ENCODE measurements at places on chromosomes 16 and 17. TPM values are rescaled to one million over a fixed set of nuclear protein-coding genes. Genes with fewer than 3 reads are reported as not detected.

The KRTAP1-1 gene
- total RNA-seq: not detected

The AANAT gene
- not detected for total RNA-seq

The MEOX1 gene
- 11.0 TPM for total RNA-seq

GRCh38 chr16:88469615-88470395, 16.7 kb downstream of the ZFPM1 start:
- DNase-seq: no peak
- no peaks in the 10 kb centered on the region for H3K4me1 ChIP-seq
- no peak overlapping the region for H3K27ac ChIP-seq
- H3K4me3 ChIP-seq: no peak overlapping the region
- no peaks in the 10 kb centered on the region for H3K27me3 ChIP-seq

DNA sequence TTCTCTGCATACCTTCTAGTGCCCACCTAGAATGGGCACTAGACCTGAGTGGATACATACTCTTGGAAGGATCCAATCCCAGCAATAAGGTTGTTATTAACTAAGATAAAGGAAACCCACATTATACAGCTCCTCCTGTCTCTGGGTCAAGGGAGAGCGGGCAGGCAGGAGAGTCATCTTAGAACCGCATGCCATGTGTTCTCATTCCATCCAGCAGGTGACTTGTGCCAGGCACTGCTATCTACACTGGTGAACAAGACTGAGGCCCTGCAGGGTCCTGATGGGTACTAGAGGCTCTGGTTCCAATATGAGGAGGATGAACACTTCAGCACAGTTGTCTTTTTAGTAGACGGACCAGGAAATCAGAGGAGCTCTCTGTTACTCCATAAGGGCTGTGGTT, 5.9 kb upstream of the CD300H start:
- no peaks in the 10 kb centered on the region for H3K4me1 ChIP-seq
- H3K27me3 ChIP-seq: no peaks in the 10 kb centered on the region
- DNase-seq: no peak

- no peaks in the 10 kb centered on the region for H3K4me1 ChIP-seq
- DNase-seq: peak; percentile 30
- peak overlapping the region; percentile 75 for H3K4me3 ChIP-seq
- no peaks in the 10 kb centered on the region for H3K36me3 ChIP-seq
Measured at GRCh38 chr17:10197721-10198508, 491 bp downstream of the GAS7 start.

- no peaks in the 10 kb centered on the region for H3K27me3 ChIP-seq
- H3K4me1 ChIP-seq: peaks cover 5% of the 10 kb centered on the region
- DNase-seq: no peak
- no peak overlapping the region for H3K4me3 ChIP-seq
- no peak overlapping the region for H3K27ac ChIP-seq
- no peaks in the 10 kb centered on the region for H3K36me3 ChIP-seq
Measured at GRCh38 chr17:8947201-8947600, 18.3 kb downstream of the PIK3R5 start.

DNA sequence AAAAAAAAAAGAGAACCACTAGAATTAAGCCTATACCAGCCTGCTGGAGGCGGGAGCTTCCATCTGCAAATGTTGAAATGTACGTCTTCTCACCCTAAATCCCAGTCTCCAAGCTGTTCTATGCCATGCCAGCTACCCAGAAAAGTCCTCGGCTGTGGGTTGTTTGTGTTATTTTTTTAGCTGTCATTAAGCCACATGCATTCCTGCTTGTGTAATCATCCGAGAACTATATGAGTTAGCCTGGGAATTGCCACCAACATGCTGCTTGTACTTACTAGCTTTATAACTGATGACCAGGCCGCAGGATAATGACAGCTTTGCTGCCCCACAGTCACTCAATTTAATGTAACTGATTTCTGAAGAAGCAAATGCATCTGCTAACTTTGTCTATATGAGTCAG, 313.9 kb upstream of the SALL1 start:
- no peaks in the 10 kb centered on the region for H3K4me1 ChIP-seq
- no peaks in the 10 kb centered on the region for H3K27me3 ChIP-seq
- H3K4me3 ChIP-seq: no peak overlapping the region
- DNase-seq: no peak

Data from heart right ventricle (tissue), 16 donors.